Activated CD8-positive, alpha-beta T cell treated with anti-CD3 and anti-CD28 coated beads, Interleukin-2, amount 10 ng/mL, durations not matched to agents 7 days and 5 days (primary cell): ENCODE measurements at places on chromosomes 7 and 10.
A peak's percentile ranks its signal among the peaks of the same experiment; 100 is the strongest.

DNA sequence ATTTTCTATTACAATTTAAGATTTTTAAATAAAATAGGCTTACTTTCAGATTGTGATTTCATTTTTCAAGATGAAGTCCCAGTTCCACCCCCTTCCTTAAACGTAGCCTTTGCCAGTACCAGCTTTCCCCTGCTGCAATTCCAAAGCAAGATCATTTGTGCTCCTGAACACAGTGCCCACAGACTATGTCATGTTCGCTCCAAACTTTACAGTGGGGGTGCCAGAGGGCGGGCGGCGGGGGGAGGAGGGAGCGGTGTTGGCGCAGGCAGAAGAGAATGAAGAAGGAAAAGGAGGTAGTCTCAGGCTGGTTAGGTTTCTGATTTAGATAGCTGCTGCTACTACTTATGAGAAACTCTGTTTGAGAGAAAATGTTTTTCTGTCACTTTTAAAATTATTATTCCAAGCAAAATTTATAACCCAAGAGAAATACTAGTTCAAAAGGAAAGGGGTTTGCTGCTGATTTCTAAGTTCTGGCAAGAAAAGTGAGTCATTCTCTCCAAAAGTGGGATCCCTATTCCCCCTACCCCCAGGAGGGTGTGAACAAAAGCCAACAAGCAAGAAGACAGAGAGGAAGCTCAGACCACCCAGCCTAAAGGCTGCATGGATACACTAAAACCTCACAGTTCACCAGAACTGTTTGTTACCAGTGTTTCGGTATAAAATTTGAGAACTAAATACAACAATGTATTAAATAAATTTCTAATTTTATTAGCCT lies 109.6 kb downstream of the SRPK2 start:
- DNase-seq: no peak

DNA sequence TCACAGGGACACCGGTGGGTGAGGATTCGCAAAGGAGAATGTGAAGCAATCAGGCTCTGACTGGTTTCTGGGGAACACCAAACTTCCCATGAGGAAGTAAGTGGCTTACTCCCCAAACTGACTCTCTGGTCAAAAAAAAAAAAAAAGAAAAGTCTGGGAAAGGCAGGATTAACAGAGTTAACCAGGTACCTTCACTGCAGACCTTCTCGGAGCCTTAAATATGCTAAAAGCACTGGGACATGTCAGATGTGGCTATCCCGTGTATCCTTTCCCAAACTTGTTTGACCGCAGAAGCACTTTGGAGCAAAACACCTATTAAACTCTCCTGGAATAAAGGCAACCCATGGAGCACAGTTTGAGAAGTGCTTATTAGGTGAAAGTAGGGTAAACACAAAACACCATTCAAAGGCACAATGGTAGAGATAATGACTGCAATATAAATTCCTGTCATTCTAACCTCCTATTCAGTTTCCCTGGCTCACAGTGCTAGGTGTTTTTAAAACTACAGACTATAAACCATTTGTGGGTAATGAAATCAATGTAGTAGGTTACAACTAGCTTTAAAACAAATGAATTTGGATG lies 44.1 kb upstream of the MXI1 start:
- no peak for DNase-seq

DNA sequence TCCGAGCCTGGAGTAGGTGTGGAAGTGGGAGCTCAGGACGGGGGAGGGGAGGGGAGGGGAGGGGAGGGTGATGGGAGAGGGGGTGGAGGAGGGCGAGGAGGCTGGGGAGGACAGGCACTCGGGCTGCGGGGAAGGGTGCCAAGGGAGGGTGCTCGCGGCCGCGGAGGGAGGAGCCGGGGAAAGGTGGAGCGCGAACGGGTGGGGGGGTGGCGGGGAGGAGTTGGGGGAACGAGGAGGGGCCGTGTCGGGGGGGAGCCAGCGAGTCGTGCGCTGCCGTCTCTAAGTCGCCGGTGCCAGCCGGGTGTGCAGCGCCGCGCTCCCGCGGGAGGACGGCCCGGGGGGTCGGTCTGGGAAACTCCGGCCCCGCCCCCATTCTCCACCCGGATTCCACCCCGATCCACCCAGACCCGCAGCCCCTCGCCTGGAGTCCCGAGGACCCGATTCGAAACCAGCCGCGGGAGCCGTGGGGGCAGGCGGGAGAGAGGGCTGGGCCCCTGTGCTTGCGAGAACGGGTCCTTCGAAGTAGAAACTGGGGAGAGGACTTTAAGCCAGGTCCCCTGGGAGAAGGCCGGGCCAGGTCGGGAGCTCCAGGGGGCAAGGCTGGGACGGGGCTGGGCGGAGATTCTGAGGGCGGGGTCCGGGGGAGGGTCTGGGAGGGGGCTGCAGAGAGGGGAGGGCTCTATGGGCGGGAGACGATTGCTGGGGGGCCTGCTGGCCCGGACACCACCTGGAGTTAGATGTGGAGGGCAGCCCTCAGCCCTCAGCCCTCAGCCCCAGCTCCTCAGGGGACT lies at the start of gene ZNF467:
ZNF467 (minus strand) TSS at position 143 of the 791 bp plus-strand sequence. CDS start 2,556 bp downstream, outside the sequence.
- peak; percentile 39 for DNase-seq

DNA sequence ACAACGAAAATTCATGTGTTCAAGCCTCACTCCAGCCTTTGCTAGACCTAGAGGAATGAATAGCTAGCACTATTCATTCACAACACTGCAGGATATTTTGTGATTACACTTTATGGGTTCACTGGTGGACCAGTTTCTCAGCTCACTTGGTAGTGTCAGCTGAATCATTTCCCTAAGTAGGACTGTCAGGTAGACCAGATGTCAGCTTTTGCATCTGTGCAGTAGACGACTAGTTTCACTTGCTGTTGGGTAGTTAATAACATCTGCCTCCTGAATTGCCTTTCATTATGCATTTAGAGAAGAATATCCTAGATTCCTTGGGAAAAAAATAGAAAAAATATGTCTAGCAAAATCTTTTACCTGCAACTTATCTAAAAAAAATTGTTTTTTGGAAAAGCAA lies 296.4 kb downstream of the ADARB2 start:
- DNase-seq: no peak

- no peak for DNase-seq
These were observed 68.5 kb downstream of the GNAT3 start for GRCh38 chr7:80443325-80443724.

- DNase-seq: peak; percentile 32
These were observed 311.7 kb downstream of the GATA3 start for GRCh38 chr10:8365935-8366911.

GRCh38 chr10:125011171-125011925 lies 69.4 kb downstream of the ZRANB1 start:
- DNase-seq: no peak

GRCh38 chr7:139576179-139576973 lies 52.9 kb downstream of the CLEC2L start:
- DNase-seq: no peak

DNA sequence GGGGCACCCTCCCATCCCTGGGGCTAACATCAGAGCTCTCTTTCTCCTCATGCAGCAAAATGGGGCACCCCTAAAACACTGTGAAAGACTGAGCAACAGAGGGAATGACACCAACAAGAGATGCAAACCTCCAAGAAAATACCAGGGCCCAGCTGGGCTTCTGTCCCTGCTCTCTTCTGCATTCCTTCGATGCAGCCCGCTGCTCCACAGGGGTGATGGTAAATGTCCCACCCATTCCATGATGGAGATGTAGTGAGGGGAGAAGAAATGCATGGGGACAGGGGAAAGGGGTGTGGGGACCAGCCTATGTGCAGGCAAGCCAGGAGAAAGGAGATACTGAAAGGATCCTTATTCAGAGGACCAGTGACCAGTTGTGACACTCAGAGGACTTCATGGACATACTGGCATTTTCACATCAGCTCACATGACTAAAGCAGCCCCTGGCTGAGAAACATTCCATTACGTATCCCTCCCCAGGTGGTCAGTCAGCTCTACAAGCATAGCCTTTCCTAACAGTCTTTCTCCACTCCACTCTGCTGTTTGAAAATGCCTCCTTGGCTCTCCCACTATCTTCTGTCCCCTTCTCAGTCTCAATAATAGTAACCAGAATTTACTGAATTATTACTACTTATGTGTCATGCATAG lies 13.3 kb downstream of the SORBS1 start:
- no peak for DNase-seq

DNA sequence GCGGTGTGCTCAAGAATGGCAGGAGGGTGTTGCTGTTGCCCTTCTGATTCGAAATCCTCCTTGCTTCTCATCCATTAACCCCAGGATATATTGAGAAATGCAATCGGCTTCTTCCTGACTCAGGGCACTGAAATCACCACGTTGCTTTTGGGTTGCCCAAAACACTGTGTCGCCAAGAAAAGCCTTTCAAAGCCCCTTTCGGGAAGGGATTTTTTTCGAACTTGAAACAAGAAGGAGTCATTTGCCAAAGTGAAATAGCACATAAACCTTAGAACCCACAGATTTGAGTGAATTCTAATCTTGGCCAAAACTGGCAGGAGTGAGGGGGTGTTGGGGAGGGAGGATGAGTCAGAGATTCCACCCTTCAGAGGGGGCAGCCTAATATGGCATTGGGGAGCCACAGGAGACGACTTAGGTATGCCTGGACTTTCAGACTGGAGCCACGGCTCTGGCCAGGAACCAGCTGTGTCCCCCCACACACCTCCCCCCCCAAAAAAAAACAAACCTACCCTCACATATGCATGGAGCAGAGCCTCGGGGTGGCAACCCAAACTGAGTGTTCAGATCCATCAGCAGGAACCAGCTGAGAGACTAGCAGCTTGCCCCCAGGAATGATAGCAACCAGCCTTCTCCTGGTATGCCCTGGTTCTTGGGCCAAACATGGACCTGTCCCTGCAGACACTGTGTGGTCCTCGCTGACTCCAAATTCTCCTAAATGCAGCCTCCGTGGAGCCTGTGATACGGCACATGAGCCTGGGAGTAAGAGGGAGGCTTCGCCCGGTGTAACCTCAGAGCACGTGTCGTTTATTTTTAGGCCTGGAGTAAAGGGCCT lies 138.4 kb downstream of the FGFR2 start:
- DNase-seq: no peak

DNA sequence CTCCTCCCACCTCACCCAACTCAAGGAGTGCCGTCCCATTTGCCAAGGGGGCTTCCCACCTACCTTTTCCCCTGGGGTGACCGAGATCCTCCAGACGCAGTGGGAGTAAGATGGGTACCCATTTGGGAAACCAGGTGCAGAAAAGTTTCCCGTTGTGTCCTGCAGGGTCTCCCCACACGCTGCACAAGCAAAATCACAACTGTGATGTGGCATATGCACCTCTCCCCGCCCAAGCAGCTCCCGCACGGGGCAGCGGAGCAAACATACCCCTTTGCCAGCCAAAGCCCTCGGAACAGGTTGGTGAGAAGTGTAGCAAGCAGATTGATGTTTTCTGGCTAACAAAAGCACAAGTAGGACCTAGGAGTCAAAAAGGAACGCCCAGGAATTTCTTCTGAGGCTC lies 51.5 kb upstream of the OPALIN start:
- DNase-seq: no peak

GRCh38 chr7:37832194-37832593 lies 16.2 kb upstream of the NME8 start:
- no peak for DNase-seq

GRCh38 chr7:130486114-130486953 lies 5.6 kb upstream of the MEST start:
- DNase-seq: peak; percentile 63

GRCh38 chr10:66786709-66787108 lies 139.1 kb upstream of the LRRTM3 start:
- DNase-seq: no peak

- DNase-seq: no peak
These were observed at the start of gene CFTR for GRCh38 chr7:117479225-117480054. Gene CFTR, plus strand, starts transcription at chr7:117480025. Its CDS starts 70 bp downstream, at chr7:117480095.

- DNase-seq: no peak
These were observed 3.3 kb upstream of the TBXAS1 start for GRCh38 chr7:139825666-139826290.

GRCh38 chr10:92787557-92788152 lies 60.7 kb upstream of the EXOC6 start:
- DNase-seq: no peak

GRCh38 chr7:17415955-17416354 lies 117.5 kb downstream of the AHR start:
- no peak for DNase-seq

DNA sequence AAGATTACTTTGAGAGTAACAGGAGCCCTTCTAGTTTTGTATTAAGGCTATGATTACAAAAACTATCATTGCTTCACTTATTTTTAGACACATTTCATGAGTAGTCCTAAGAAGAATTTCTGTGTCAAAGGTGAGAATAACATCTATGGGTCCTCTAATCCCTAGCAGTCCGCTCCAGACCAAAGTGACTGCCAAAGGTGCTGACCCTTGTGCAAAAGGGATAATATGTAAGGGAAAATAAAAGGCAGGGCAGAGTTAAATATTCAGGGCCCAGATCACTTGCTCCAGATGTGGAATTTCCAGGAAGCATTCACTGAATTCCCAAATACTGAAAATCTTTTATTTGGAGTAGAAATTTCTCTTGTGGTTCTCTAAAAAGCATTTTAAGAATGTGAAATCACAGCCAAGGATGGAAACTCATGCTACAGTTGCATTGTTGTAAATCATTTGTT lies 29.3 kb downstream of the RHOBTB1 start:
- no peak for DNase-seq

- no peak for DNase-seq
These were observed 17.7 kb downstream of the FGFR2 start for GRCh38 chr10:121580276-121581116.

DNA sequence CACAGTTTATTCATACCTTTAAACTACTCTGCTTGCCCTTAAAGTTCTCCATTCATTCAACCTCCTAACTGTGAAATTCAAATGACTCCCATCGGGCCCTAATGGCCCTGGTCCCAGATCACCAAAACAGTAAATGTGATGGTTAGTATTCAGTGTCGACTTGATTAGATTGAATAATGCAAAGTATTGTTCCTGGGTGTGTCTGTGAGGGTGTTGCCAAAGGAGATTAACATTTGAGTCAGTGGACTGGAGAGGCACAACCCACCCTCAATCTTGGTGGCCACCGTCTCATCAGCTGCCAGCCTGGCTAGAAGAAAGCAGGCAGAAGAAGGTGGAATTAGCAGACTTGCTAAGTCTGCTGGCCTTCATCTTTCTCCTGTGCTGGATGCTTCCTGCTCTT lies 80.1 kb upstream of the PLXNA4 start:
- no peak for DNase-seq

DNA sequence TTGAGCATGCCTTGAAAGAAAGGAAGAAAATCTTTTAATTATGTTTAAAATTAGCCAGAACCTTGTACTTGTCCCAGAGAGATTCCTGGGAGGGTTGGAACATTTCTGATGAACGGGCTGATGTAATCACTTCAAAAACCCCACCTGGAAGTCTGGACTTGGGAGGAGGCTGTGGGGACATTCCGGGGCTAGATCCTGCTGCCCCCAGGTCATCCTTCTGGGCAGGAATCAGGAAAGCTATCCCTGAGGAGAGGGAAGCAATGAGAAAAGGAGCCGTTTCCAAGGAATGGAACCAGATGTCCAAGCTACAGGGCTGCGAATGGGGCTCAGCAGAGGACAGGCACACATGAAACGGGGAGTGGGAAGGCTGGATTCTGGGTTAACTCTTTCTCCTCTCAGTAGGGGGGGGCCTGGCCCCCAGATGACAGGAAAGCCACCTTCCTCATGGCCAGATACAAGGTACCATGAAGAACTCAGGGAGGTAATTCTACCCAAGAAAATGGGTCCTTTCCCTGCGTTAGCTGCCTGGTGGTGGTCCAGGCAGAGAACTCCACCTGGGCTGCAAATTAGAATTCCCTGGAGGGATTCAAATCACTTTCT lies 280.1 kb downstream of the TCF7L2 start:
- DNase-seq: no peak

GRCh38 chr7:102376964-102377466 lies 19.1 kb upstream of the PRKRIP1 start:
- DNase-seq: no peak
